ENCODE measurements at places on chromosomes 2 and 18. TPM values are rescaled to one million over a fixed set of nuclear protein-coding genes. Genes with fewer than 3 reads are reported as not detected.

SNED1 gene
- total RNA-seq, result 6.1 TPM

ALKAL2 gene
- 1.1 TPM for total RNA-seq

- DNase-seq, result no peak
Observed at GRCh38 chr2:30931841-30932407, 124.7 kb upstream of the CAPN13 start.

DNA sequence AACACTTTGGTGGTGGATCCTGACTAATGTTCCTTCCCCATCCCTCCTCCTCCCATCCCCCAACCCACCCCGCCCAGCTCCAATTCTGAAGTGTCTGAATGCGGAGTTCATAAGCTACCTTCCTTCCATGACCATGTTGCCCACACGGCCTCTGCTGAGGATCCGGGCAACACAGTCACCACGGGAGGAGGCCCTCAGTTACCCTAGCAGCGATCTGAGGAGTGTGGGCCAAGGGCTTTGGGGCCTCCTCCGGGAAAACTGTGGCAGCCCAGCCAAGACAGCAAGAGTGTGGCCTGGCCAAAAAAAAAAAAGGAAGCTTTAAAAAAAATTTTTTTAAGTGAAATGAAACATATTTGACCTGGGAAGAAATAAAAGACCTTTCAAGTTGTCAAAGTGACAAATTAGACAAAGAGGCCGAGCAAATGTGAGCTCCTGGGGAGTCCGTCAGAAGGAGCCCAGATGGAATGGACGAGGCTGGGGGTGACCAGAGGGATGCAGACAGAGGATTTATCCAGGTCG, 169.0 kb upstream of the PKDCC start:
- DNase-seq, result no peak

DNA sequence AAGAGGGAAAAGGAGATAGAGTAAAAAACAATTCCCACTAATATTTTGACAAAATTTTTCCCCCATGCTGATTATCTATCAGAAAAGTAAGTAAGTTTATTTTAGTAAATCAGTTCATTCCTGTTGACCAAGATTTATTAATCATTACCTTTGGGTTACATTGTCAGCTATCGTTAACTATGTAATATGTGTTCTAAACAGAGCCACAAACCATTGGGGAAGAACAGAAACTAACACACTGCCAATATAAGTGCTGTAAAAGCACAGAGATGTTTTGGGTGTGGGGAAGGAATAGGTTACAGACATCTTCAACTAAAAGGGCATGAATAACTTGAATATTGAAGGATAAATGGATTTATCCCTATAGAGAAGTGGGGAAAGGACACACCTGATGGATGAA, 42.5 kb upstream of the ACADL start:
- no peak for DNase-seq

DNA sequence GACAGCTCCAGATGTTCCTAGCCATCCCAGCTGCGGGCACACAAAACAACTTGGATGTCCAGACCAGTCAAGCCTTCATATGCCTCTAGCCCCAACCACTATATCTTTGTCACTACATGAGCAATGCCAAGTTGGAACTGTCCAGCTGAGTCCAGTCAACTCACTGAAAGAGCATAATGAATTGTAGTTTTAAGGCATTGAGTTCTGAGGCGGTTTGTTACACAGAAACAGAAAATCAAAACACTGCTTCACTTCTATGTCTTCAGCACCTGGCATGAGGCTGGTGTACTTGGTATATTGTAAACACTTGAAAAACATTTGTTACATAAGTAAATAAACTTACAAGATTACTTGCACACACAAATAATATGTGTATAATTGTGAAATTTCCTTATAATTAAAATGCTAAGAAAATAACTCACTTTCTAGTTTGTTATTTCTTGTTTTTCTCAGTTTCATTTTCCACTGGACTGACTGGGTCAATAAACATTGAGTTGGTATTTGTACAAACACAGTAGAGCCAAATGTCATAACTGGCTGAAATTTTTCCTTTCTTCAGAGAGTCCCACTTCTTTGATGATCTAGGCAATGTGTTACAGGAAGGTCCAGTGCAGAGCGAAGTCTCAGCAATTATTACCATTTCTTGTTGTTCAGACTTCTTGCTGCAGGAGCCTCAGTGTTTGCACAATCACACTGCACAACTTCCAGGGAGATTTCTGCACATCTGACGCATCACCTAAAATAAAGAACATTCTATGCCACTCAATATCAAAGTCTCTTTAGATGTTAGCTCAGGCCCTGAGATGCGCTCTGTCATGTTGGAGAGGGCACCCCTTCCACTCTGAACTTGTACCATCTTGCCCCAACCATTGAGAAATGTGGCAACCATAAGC, 38.2 kb upstream of the DPP4 start:
- DNase-seq, result no peak

- DNase-seq, result no peak
Observed at GRCh38 chr2:176187899-176188773, at the start of gene HOXD1. Gene HOXD1, plus strand, starts transcription at chr2:176188668. Its CDS starts 134 bp downstream, at chr2:176188802.

GRCh38 chr2:84362541-84362940, 96.5 kb downstream of the SUCLG1 start:
- DNase-seq, result no peak

M1AP gene
- total RNA-seq, result not detected

GRCh38 chr18:7038330-7038851, 79.2 kb downstream of the LAMA1 start:
- peak; percentile 62 for DNase-seq

DNA sequence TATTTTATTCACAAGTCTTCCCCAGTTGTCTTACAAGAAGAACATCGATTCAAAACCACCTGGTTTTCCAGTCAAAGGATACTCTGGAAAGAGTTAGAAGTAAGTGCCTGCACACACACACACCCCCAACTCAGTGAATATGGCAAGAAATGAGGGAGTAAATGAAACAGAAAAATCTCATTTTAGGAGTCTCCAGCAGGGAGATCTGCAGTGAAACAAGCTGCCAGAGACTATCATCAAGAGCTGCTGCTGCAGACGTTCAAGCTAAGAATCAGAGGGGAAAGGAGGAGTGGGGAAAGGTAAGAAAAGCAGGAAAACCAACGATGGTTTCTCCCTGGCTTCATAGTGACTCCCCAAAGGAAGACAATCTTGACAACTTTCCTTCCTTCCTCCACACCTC, 2.4 kb downstream of the ALK start:
- DNase-seq, result no peak

DNA sequence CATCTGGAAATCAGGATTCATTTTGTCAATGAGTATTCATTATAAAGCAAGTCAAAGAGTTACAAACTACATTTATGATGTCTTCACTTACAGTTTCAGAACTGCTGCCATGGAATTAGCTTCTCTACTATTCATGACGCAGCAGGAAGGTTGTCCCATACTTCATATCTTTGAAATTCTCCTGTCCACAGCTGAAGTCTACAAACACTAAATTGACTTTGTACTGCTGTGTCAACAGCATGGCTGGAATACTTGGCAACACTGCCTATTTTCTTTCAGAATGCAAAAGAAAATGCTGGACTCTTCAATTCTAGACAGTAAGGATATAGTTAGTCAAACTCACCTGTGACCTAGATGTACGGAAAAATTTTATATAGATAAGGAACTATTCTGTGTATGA, 44.6 kb upstream of the UNC80 start:
- DNase-seq, result no peak

DNA sequence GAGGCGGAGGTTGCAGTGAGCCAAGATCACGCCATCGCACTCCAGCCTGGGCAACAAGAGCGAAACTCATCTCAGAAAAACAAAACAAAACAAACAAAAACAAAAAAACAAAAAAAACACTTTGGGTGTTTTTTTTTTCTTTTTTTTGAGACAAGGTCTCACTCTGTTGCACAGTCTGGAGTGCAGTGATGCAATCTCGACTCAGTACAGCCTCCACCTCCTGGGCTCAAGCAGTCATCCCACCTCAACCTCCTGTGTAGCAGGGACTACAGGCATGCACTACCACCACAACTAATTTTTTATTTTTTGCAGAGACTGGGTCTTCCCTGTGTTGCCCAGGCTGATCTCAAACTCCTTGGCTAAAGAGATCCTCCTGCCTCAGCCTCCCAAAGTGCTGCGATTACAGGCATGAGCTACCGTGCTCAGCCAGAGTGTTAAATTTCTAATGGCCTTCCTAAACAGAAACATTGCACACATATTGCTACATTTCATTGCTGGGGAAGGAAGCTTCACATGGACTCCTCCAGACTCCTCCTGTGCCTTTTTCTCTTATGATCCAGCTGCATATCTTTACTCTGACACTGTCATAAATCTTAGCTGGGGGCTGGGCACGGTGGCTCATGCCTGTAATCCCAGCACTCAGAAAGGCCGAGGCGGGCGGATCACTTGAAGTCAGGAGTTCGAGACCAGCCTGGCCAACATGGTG, 19.7 kb downstream of the STARD7 start:
- no peak for DNase-seq

AAMP gene
- 50.5 TPM for total RNA-seq

KLF7 gene
- total RNA-seq, result 24.2 TPM

- DNase-seq, result no peak
Observed at GRCh38 chr2:203155406-203155805, 83.4 kb upstream of the CYP20A1 start.

CSRNP3 gene
- total RNA-seq, result 4.0 TPM

UGT1A3 gene
- total RNA-seq, result not detected

All from left ventricle myocardium inferior (tissue), 1 donor.